NB4 (cell line): ENCODE measurements at places on chromosomes 1 and 21.
A peak's percentile ranks its signal among the peaks of the same experiment; 100 is the strongest.

DNA sequence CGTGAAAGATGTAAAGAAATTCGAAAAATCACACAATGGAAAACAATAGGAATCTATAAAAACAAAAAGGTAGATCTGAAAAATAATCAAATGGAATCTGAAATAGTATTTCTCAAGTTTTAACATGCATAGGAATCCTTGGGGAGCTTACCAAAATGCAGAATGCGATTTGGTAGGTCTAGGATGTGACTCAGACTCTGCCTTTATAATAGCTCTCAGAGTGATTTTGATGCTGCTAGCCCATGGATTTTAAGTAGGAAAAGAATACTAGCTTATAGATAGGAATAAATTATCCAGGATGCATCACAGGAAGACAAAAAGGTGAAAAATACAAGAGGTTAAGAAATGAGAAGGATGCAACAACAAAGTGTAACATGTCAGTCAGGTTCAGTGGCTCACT is 14.1 kb upstream of the RABGGTB start:
- no peak for DNase-seq

- DNase-seq = no peak
These were observed 349.4 kb upstream of the RUNX1 start for GRCh38 chr21:35398346-35398982.

DNA sequence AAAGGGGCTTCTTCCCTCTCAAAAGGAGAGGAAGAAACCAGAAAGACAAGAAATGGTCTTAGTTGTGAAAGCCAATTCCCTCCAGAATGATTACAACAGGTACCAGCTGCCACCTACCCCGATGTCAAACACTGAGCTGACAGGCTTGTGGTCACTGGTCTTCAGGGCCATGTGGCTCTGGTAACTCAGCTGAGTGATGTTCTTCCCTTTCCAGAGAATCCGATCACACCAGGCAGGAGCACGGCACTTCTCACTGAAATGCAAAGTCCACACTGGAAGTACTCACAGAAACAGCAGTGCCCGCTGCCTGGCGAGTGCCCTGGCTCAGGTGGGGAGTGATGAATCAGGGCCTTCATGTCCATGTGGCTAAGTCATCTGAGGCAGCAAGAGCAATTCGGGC is 18.7 kb upstream of the MTF1 start:
- no peak for DNase-seq

GRCh38 chr1:242002072-242002471 is 3.2 kb upstream of the MAP1LC3C start:
- no peak for DNase-seq

DNA sequence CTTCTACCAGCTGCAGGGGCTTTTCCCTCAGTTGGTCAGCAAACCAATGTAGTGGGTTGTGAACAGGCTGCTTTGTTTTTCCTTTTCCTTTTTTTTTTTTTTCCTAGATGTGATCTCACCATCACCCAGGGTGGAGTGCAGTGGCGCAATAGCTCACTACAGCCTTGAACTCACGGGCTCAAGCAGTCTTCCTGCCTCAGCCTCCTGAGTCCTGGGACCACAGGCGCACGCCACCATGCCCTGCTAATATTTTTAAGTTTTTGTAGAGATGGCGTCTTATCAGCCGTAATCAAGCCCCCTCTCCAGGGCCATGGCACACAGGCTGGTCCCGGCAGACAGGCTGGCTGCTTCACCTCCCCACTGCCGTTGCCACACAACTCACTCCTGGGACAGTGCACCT is 3.4 kb upstream of the TRIM11 start:
- DNase-seq = peak; percentile 38

DNA sequence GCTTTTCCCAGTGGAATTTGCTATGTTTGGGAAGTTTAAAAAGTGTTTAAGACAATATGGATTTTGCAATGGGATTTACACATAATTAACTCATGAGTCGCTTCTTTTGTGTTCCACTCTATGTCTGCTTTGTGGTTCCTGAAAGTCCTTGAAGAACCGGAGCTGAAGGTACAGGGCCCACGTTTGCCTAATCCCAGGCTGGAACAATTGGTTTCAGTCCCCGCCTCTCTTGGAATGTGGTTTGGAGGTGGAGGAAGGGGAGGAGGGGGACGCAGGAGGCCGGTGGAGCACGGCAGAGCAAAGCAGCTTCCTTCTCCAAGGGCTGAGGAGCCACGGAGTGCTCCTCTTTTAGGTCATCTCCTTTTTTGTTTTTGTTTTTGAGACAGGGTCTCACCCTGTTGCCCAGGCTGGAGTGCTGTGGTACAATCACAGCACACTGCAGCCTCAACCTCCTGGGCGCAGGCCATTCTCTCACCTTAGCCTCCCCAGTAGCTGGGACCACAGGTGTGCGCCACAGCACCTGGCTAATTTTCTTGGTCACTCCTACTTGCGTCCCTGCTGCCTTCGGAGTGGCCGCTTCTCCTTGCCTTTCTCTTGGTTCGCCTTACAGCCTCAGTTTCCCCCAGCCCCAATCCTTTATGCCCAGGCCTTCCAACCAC is 129.5 kb upstream of the ERRFI1 start:
- DNase-seq = no peak

DNA sequence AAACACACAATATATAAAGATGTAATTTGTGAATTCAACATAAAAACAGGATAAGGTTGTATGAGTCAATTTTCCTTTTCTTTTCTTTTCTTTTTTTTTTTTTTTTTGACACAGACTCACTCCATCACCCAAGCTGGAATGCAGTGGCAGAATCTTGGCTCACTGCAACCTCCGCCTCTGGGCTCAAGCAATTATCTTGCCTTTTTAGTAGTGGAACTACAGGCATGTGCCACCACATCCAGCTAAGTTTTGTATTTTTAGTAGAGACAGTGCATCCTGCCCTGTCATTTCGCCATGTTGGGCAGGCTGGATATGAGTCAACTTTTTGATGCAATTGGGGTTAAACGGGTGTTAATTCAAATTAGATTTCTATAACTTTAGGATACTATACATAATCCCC is 10.3 kb upstream of the SPRR2B start:
- DNase-seq = no peak

DNA sequence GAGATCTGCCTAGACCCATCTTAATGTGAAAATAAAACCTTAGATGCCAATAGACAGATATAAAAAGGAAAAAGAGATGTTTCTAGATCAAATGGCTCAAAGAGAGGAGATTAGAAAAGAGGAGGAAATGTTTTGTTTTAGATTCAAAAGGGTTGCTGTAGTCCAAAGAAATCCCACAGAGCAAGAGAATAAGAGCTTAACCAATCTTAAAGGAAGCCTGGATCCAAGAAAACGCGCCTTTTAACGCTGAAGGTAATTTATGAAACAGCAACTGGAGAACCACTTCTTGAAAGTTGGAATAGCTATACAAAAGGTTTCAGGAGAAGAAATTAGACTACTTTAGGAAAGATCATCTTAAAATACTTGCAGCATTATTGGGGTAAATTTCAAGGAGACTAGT is 298.8 kb downstream of the BRINP2 start:
- DNase-seq = no peak

DNA sequence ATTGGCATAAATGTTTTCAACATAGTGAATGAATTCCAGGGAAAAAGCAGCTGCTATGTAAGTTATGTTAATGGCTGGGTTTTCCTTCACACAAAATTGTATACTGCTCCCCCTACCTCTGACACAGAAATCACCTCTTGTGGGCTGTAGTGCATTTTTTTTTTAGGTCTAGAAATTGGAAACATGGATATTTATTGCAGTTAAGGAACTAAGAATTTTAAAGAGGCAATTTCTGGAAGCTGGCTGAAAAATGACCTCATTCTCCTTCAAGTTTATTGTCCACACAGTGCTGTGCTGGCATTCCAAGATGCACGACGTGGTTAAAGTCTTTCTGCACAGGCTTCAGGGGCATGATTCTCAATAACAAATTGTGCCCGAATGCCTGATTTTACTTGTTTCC is 1424.2 kb downstream of the MRPL39 start:
- DNase-seq = no peak

- no peak for DNase-seq
These were observed 3.4 kb downstream of the PTTG1IP start for GRCh38 chr21:44869781-44870747.

DNA sequence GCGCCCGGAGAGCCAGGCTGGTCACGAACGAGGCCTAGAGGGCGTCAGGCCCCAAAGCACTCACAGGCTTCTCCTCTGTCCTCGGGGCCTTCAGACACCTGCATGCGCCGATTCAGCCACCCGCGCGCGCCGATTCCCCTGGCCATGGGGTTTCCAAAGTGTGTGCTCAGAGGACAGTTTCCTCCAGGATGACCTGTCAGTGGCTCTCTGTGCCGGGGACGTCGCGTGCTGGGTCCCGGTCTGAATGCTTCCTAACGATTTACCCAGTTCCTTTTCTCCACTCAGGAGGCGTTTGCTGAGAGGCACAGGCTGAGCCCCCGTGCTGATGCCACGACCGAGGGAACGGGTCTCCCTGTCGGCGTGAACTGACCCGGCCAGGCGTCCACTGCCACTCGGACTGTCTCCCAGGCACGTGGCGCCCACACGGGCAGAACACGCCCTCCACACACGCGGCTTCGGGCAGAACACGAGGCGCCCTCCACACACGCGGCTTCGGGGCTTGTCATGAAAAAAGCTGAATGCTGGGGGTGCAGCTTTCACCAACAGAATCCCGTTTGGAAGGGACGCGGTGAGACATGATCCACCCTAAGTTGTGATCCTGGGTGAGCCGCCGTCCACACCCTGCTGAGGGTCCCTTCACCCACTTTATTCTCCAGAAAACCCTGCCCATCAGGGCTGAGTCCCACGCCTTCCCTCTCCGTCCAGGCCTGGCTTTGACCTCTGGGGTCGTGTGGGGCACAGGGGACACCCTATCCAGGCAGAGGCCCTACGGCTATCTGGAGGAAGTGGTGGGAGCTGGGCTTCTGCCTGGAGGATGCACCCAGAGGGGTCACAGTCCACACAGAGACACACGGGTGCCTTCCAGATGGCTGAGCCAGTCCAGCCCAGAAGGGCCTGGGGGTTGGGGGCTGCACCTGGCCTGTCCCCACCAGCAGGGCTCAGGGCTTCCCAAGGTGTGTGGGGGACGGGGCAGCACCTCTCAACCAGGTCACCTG is 56.1 kb downstream of the COL6A1 start:
- no peak for DNase-seq

DNA sequence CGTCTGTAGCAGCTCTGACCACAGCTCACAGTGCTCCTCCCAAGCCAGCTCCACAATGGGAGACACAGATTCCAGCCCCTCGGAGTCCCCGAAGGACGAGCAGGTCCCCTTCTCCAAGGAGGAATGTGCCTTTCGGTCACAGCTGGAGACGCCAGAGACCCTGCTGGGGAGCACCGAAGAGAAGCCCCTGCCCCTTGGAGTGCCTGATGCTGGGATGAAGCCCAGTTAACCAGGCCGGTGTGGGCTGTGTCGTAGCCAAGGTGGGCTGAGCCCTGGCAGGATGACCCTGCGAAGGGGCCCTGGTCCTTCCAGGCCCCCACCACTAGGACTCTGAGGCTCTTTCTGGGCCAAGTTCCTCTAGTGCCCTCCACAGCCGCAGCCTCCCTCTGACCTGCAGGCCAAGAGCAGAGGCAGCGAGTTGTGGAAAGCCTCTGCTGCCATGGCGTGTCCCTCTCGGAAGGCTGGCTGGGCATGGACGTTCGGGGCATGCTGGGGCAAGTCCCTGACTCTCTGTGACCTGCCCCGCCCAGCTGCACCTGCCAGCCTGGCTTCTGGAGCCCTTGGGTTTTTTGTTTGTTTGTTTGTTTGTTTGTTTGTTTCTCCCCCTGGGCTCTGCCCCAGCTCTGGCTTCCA is 22.9 kb upstream of the VPS13D start:
- no peak for DNase-seq

DNA sequence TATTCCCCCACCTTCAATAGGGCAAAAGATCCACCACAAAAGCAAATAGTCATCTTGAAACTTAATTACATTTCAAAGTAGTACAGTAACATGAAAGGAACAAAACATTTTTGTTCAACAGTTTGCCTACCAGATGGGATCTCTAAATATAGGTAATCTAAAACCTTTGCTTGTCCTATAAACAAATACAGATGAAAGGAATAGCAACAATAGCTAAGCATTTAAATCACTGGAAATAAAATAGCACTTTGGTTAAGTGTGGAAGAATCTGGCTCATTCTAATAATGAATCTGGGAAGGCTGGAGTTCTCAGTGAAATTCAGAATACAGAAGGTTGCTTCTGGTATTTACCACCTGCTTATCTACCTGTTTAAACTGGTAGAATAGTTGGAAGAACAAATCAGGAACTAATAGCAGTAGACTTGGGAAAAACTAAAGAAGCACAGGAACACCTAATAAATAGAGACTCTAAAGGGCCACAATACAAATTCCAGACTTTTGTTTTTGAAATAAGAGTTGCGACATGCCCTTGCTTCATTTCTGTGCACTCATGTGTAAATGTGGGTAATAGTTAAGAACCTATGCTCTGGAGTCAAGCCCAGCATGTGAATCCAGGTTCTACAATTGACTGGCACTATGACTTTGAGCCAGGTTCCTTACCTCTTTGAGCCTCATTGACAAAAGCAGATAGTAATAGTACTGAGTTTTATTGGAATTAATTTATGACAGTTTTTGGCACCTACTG is 2.3 kb upstream of the LYPLAL1 start:
- DNase-seq = peak; percentile 39

DNA sequence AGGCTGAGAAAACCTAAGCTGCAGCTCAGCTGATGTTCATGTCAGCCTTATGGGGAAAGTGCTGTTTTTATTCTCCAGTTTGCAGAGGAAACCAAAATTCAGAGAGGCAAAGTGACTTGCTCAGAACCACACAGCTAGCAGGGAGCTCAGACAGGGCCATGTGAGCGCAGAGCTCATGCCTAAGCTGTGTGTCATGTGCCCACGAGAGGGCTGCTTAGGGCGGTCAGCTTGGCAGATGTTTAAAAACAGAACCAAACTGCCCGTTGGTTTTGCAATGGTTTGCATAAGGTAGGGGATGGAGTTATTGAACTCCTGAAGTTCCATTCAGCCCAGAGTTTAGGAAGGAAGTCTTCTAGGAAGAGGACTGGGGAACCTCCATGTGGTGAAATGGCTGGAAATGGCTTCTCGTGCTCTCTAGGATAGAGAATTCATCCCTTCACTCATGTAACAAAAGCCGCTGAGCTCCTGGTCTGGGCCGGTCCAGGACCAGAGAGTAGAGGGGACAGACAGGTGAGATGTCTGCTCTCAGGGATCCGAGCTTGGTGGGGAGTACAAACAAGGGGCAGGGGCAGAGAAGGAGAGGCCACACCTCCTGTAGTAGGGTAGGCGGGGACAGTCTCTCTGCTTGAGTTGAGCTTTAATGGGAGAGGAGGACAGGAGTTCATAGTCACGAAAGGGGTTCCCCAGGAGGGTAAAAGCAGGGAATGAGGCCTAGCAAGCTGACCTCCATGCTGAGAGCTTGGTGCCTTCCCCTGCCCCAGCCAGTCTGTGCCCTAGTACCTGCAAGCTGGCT is 46.9 kb downstream of the ARHGEF10L start:
- no peak for DNase-seq

- peak; percentile 26 for DNase-seq
These were observed 9.1 kb downstream of the SYT2 start for GRCh38 chr1:202701200-202701599.

DNA sequence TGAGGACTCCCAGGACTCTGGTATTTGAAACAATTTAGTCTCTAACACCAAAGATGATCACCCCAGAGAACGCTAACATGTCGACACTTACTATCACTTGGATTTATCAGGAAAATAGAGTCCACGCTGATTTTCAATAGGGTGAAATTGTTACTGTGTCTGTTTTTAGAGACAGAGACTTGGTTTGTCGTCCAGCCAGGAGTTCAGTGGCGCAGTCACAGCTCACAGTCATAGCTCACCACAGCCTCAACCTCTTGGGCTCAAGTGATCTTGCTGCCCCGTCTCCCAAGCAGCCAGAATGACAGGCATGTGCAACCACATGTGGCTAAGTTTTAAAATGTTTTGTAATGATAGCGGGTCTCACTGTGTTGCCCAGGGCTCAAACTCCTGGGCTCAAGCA is 5.3 kb downstream of the SSU72 start:
- DNase-seq = no peak
